Hematopoietic multipotent progenitor cell (in vitro differentiated cells): ENCODE measurements at places on chromosomes 16 and 17.

DNA sequence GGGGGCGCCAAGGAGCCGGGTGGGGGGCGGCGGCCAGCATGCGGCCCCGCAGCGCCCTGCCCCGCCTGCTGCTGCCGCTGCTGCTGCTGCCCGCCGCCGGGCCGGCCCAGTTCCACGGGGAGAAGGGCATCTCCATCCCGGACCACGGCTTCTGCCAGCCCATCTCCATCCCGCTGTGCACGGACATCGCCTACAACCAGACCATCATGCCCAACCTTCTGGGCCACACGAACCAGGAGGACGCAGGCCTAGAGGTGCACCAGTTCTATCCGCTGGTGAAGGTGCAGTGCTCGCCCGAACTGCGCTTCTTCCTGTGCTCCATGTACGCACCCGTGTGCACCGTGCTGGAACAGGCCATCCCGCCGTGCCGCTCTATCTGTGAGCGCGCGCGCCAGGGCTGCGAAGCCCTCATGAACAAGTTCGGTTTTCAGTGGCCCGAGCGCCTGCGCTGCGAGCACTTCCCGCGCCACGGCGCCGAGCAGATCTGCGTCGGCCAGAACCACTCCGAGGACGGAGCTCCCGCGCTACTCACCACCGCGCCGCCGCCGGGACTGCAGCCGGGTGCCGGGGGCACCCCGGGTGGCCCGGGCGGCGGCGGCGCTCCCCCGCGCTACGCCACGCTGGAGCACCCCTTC is 484 bp downstream of the FZD2 start:
- DNase-seq, result no peak

DNA sequence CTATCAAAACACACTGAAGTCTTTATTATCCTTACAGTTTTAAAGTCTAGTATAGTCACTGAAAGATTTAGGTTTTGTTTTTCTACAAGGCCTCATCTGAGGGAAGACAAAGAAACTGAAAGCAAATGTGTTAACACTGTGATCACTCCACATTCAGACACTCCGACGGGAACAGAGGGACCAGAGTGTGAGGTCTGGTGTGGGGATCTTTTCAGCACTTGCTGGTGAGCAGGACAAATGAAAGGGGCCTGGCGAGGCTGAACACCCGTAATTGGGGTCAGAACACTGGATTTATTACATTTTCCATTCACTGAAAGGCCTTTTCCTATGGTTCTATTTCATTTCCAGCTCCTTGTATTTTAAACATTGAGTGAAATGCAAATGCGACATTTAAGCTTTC is 910.5 kb downstream of the CDH11 start:
- no peak for DNase-seq

DNA sequence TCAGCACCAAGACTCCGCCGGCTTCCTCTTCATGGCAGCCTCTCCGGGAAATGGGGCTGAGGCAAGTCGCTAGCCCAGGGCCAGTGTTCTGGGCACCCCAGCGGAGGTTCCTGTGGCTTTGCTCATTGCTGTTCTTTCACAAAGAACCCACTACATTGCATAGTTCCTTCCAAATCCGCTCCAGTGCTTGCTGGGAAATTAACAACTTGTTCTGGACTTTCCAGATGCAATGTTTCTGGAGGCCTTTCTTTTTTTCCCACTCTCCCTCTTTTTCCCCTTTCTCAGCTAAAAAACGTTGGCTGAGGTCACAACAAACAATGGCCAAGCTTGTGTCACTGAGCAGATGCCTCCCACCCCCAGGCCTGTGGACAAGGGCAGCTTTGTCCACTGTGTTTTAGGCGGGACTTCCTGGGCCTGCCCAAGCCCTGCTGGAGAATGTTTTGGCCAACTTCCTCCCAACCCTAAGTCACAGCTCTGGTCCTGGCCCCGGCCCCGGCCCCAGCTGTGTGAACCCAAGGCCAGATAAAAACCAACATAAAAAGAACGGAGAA is 131.5 kb upstream of the RCVRN start:
- DNase-seq, result no peak

GRCh38 chr16:48256579-48257177 is 9.3 kb upstream of the ABCC11 start:
- DNase-seq, result no peak

- DNase-seq, result no peak
Measured at GRCh38 chr17:72093707-72094106, 27.1 kb upstream of the SOX9 start.

DNA sequence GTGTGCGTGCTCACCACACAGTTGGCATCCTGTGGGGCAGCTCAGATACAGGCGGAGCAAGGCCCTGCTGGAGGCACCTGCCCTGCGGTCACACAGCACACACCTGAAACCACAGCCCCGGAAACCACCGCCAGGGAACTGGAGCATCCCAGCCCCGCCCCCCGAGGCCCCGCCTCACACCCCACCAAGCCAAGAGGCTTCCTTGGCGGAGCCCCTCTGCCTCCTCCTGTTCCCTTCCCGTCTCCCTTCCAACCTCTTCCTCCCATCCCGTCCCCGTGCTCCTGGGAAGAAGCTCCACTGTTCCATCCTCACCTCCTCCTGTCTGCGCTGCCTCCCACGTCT is 205.5 kb downstream of the NTN1 start:
- DNase-seq, result no peak

DNA sequence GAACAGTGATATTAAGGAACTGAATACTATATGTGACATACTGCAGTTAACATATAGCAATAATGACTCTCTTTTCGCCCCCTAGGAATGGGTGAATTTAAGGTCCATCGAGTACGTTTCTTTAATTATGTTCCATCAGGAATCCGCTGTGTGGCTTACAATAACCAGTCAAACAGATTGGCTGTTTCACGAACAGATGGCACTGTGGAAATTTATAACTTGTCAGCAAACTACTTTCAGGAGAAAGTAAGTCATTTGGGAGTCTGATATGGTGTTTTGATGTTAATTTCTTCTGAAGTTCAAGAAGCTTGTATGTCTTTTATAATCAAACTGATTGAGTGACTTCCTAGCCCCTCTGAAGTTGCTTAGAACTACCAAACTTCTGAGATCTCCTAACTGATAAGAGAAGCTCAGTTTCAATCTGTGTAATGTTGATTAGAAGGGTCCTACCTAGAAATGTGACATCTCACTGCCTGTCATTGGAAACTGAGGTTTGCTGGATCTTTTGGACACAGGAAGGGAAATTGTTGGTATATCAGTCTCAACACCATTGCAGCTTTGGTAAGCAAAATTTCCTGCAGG is 1.0 kb downstream of the UTP4 start:
- DNase-seq, result no peak

DNA sequence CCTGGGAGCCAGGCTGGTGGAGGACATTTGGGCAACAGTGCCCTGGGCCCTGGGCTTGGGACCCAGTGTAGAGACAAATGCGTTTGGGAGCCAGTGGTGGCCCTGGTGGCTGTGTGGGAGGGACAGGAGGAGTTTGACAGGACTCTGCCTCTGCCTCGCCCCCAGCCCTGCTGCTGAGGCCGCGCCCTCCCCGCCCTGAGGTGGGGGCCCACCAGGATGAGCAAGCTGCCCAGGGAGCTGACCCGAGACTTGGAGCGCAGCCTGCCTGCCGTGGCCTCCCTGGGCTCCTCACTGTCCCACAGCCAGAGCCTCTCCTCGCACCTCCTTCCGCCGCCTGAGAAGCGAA is 11.9 kb upstream of the TCAP start:
- DNase-seq, result no peak

DNA sequence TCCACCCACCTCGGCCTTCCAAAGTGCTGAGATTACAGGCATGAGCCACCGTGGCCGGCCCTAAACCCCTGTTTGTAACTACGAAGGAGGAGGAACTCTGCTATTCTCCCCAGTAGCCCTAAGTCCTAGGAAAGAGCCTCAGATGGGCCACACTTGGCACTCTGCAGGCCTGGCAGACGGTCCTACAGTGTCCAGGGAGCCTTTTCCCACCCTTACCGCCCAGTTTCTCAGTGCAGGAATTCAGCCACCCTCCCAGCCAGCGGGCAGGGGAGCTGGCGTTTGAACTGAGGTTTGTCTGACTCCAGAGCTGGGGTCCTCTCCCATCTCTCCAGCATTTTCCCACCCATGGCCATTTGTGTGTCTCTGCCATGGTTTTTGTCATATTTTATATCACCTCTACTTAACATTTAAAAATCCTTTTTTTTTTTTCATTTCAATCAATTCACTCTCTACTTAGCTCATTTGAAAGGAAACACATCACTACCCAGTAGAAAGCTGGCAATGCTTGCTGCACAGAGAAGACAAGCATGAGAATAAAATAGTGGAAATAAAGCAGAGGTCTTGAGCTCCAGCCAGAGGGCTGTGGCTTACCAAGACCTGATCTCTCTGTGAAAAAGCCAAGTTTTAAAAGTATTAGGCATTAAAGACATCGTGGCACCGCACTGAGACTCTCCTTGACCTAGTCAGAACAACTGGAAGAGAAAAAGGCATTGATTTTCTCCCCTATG is 34.9 kb downstream of the BCO1 start:
- DNase-seq, result no peak

DNA sequence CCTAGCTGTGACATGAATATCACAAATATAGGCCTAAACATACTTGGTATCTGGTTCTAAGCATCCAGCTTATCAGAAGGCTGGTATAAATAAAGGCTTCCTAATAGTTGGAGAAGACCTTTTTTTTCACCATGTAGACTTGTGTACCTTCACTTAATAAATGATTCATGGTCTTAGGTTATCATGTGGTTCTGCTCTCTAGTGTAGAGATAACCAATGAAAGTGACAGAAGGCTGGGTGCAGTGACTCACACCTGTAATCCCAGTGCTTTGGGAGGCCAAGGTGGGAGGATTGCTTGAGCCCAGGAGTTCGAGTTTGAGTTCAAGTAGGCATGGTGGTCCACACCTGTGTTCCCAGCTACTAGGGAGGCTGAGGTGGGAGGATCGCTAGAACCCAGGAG is 3.1 kb downstream of the DDX19A start:
- no peak for DNase-seq

DNA sequence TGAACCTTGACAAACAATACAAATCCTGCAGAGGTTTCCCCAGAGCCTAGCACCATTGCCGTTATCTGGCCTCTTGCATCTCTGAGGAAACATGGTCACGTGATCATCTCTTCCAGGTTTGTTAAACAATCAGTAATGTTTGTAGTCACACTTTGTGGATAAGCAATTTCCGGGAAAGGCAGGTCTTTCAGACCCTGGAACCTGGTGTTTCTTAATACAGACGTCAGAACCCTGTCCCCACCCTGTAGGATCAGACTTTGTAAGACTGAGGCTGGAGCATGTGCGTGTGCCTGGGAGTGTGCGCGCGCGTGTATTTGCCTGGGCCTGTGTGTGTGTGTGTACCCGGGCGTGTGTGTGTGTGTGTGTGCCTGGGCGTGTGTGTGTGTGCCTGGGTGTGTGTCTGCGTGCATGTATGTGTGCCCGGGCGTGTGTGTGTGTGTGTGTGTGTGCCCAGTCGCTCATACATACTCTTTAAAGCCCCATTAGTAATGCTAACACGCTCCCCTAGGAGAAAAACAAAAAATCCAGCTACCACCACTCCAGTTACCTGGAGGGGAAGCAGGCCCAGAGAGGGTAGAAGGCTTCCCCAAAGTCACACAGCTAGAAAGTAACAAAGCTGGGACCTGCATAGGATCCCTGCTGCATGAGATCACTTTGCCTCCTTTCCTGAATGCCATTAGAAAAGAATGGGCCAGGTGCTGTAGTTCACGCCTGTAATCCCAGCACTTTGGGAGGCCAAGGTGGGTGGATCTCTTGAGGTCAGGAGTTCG is 5.3 kb downstream of the CTNS start:
- DNase-seq, result no peak

DNA sequence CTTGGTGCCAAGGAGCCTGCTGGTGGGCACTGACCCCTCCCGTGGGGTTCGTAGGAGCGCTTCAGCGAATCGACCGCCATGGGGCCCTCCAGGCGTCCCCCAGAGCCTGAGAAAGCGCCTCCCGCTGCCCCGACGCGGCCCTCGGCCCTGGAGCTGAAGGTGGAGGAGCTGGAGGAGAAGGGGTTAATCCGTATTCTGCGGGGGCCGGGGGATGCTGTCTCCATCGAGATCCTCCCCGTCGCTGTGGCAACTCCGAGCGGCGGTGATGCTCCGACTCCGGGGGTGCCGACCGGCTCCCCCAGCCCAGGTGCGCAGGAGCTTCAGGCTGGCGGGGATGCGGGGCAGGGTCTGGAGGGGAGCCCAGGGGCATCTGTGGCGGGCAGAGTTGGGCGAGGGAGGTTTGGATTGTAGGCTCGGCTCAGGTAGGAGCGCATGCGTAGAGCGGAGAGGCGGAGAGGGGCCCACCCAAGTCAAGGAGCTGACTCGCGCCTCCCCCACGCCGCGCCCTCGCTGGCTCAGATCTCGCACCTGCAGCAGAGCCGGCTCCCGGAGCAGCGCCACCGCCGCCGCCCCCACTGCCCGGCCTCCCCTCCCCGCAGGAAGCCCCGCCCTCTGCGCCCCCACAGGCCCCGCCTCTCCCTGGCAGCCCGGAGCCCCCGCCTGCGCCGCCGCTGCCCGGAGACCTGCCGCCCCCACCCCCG is 19.8 kb downstream of the FMNL1 start:
- DNase-seq, result no peak

GRCh38 chr17:42682722-42683403 is 532 bp downstream of the CNTNAP1 start:
- DNase-seq, result no peak
